ENCODE measurements at places on chromosomes 2 and 18.
A peak's percentile ranks its signal among the peaks of the same experiment; 100 is the strongest.

DNA sequence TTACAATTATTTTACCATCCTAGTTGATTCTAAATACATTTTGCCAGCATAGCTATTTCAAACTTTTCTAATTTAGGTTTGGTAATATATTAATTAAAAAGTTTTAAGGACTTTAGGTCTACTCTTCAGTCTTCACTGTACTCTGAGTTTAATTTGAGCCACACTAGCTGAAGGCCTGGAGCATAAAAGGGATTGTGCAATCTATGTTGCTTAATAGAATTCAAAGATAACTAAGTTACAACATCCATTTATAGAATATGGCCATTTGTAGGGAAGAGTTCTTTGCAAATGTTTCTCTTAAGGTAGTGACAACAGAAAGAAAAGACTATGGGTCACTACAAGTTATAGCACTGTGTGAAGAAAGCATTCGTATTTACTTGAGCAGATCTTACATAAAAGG is 702.2 kb upstream of the NRXN1 start:
- DNase-seq = no peak

- no peak for DNase-seq
These were observed 289.8 kb upstream of the UBE2E3 start for GRCh38 chr2:180690611-180691010.

- DNase-seq = no peak
These were observed 79.2 kb upstream of the SETBP1 start for GRCh38 chr18:44601447-44601846.

- no peak for DNase-seq
These were observed 216.8 kb upstream of the MYT1L start for GRCh38 chr2:2547911-2548310.

DNA sequence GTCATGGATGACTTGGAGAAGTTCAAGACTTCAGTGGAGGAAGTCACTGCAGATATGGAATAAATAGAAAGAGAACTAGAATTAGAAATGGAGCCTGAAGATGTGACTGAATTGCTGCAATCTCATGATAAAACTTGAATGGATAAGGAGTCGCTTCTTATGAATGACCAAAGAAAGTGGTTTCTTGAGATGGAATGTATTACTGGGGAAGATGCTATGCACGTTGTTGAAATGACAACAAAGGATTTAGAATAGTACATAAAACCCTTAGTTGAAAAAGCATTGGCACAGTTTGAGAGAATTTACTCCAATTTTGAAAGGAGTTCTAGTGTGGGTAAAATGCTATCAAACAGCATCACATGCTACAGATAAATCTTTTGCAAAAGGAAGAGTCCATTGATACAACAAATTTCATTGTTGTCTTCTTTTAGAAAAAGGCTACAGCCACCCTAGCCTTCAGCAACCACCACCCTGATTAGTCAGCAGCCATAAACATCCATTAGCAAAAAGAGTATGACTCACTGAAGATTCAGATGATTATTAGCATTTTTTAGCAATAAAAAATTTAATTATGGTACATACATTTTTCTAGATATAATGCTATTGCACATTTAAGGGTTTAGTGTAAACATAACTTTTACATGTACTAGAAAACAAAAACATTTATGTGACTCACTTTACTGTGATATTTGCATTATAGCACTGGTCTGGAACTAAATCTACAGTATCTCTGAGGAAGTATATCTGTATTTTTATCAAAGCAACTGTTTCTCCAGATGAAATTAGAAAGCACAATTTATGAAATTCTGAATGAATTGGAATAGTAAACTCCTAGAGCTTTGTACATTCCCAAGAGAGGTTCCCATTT is 110.5 kb upstream of the TACR1 start:
- DNase-seq = no peak

DNA sequence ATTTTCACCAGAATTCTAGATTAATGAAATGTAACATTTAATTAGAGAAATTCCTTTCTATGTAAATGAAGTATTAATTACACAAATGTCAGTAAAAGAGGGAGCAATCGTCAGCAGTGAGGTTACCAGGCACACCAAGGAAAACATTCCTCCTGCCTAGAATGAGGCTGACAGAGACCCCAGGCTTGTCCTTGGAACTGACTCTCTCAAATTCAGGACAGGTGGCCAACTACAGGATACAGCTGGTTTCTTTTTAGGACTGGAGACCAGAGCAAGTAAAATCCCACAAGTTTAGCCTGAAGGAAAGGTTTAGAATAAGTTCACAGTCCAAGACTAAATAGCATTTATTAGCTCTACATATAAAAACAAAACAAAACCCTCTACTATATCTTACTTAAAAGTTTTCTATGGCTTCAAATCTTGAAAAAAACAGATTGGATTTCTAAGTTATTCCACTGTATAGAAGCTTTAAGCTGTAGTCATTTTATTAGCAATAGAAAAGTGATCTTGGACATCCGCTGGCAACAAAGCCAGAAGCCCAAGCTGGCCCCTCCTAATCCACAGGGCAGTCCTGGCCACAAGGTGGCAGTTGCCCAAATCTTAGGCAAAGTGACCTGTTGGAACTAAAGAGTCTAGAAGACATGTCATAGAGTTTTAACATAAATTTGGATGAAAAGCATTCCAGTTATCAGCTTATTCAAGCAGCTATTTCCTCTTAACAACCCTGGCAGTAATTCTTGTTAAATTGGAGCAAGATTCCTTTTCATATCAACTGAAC is 81.0 kb downstream of the SP3 start:
- no peak for DNase-seq

DNA sequence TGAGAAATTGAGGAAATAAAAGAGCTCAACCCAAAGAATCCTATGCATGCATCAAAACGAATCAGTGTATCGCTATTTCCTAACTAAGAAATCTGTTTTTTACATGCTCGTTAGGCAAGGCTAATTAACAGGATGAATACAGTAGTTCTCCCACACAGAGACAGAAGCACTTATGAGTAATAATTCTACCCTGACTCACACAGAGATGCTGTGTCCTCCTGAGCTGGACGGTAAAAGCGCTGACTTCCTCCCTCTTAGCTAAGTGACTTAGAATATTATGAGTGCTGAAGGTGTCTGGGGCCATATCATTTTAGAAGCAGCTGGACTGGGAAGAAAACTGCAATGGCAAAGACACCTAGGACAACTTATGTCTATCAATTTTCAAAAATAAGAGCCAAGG is 18.5 kb downstream of the PLEKHM3 start:
- no peak for DNase-seq

GRCh38 chr18:54671291-54671881 is 80.3 kb downstream of the DYNAP start:
- peak; percentile 26 for DNase-seq

GRCh38 chr2:209671020-209671680 is 100.5 kb upstream of the UNC80 start:
- no peak for DNase-seq

GRCh38 chr18:58871514-58872420 is 7.1 kb downstream of the ZNF532 start:
- no peak for DNase-seq

GRCh38 chr2:70182689-70183088 is 8.1 kb downstream of the C2orf42 start:
- no peak for DNase-seq

- DNase-seq = peak; percentile 18
These were observed 37.0 kb upstream of the MTCL1 start for GRCh38 chr18:8668381-8668780.

GRCh38 chr2:199336546-199336945 is 121.2 kb downstream of the SATB2 start:
- DNase-seq = no peak

DNA sequence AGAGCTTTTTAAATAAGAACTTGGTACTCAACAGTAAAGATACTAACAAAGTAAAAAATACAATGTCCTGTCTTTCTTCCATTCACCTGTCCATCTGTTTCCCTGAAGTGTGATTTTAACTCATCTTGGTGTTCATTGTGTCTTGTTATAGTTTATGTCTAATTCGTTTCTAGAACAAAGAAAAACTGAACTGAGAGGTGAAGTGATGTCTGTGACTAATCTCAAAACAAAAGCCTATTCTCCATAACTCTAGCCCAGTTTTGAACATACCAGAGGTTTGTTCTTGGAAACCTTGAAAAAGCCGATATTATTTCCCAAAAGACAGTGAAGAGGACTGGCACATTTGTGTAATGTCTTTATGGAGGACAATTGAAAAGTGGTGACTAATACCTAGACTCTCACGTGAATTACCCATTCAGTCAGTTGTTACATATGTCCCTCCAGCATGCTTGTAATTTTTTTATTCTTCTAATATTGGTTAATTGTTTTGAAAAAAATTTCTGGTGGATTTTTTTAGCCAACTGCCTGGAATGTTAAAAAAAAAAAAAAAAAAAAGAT is 725.8 kb downstream of the SATB2 start:
- DNase-seq = no peak

- DNase-seq = no peak
These were observed 6.2 kb upstream of the TSPYL6 start for GRCh38 chr2:54262015-54262765.

- DNase-seq = no peak
These were observed 458.7 kb upstream of the CNTNAP5 start for GRCh38 chr2:123566291-123566946.

DNA sequence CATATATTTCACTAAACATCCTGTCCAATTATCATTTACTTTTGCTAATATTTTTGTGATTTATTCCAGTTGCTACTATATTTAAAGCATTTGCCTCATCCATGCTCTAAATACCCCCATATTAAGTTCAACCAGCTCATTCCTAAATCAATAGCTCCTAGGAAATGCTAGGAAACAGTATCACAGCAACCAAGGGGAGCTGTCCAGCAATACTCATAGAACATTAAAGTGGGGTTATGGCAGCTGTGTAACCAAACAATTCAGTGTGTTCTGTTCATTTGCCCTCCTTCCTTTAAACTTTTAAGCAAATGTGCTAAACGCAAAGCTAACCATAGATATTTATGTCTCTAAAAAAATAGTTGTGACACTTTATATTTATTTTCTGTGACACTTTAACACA is 41.1 kb downstream of the ACVR1C start:
- no peak for DNase-seq

GRCh38 chr18:35467624-35468016 is 30.1 kb downstream of the INO80C start:
- peak; percentile 69 for DNase-seq

DNA sequence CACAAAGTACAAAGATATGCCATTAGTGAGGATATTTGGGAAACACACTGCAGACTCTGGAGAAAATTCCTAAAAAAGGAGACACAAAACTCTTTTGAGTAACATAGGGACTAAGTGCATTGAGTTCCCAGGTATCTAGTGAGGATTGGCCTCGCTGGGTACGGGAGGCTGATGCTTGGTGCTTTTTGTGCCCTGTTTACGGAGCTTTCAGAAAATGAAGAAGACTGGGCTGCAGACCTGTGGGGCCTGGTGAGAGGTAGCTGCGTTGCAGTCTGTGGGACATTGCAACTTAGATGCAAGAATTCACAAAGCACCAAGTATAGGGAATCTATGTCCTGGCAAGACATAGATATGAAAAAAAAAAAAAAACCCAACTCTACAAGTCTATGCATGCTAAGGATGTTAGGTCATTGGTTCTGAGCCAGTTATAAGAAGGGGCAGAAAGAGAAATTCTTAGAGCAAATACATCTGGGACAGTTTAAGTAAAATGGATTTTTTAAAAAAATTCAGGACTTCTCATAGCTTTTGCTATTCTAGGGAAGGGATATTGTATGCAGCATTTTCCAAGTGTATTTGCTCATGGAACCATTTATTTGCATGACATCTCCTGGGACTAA is 156.0 kb downstream of the SLC4A3 start:
- no peak for DNase-seq

All from NCI-H345 (cell line).